ENCODE measurements at places on chromosomes 3 and 15. TPM values are rescaled to one million over a fixed set of nuclear protein-coding genes. Genes with fewer than 3 reads are reported as not detected.

- no peak for DNase-seq
These were observed 396.0 kb upstream of the C2CD4B start for GRCh38 chr15:62561059-62561519.

DNA sequence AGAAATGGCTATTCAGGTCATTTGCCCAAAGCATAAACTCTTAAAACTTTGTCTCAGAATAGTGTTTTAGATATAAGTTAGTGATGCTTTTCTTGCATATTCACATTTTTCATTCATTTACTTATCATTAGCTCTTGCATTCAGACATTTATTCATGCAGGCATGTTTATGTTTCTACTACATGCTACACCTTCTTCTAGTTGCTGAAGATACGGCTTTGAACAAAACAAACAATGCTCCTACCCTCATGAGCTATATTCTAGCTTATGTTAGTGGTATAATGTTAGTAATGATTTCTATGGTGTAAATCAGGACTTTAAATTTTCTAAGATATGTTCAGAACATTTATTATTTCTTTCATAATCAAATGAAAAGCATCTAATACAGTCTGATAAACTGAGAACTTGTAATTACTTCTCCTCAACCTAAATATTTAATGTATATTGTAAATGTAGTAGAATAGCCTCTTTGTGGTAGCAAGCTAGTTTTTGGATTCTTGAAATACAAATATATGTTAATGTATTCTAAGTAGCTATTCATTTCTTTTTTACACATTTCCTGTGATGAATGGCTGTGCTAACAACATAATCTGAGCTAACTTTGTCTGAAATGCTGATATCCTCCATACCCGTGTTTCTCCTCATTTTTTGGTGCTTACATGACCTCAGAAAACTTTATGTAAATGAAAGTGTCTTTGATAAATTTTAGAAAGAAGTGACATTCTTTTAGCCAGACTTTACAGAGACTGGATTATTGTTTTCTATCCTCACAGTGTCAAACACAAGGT is 15.5 kb upstream of the GOLGA8B start:
- DNase-seq, result no peak

- DNase-seq, result no peak
These were observed 56.2 kb downstream of the ATP2C1 start for GRCh38 chr3:130950124-130950523.

GRCh38 chr15:100918690-100919480 is at the start of gene LRRK1:
Gene LRRK1, plus strand, starts transcription at chr15:100919357. Its CDS starts 5,276 bp downstream, at chr15:100924633.
- peak; percentile 88 for DNase-seq

DNA sequence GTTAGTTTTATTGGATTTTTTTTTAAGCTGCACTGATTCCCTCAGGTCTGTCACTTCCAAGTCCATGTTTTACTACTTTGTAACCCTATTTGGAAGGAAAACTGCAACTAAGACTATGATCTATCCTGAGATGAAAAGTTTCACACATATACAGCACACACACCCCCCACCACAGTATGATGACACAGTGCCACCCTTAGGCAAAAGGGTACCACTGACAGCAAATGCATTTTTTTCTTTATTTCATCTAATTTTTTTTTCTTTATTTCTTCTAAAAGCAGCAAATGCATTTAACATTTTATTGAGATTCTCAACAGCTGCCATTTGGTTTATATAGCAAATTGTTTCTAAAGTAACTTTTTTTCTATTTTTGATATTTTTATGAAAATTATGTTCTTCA is 21.2 kb downstream of the NGRN start:
- no peak for DNase-seq

- no peak for DNase-seq
These were observed 28.8 kb downstream of the MKRN3 start for GRCh38 chr15:23594252-23594770.

GRCh38 chr3:177960014-177960413 is 576.2 kb upstream of the KCNMB2 start:
- no peak for DNase-seq

DNA sequence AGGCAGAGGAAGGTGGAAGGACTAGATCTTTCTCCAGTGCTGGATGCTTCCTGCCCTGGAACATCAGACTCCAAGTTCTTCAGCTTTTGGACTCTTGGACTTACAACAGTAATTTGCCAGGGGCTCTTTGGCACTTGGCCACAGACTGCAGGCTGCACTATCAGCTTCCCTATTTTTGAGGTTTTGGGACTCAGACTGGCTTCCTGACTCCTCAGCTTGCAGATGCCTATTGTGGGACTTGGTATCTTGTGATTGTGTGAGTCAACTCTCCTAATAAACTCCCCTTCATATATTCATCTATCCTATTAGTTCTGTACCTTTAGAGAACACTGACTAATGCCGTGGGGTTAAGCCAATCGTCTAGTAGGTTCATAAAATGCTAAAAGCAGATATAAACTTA is 8.8 kb upstream of the B3GNT5 start:
- DNase-seq, result peak; percentile 85

- no peak for DNase-seq
These were observed 3.2 kb upstream of the UACA start for GRCh38 chr15:70766597-70766996.

DNA sequence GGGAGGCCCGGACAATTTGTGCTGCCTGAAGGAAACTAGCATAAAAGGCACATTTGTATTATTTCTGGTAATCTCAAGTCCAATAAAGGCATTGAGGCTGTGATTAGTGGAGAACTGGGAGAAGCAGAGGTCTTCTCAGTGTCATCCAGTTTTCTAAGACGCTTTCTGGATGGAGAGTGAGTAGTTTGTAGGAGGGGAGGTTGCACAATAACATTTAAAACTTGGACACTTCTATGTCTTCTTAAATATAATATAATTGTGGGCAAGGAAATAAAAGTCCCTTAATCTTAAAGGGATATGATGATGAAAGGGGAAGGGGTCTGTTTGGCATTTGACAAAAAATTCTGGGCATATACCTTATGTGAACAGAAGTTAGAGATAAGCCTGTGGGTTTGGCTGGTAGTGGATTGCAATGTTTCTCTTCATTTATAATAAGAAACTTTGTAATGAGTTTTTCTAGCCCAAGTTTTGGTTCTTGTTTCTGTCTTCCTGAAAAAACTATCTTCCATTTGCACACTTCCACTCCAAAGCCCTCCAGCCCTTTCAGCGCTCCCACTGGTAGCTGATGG is 291.6 kb upstream of the TGFBR2 start:
- DNase-seq, result no peak

- no peak for DNase-seq
These were observed 333.0 kb downstream of the ZNF385D start for GRCh38 chr3:21417991-21418390.

- no peak for DNase-seq
These were observed 46.0 kb upstream of the GOLGA8A start for GRCh38 chr15:34483644-34484043.

DNA sequence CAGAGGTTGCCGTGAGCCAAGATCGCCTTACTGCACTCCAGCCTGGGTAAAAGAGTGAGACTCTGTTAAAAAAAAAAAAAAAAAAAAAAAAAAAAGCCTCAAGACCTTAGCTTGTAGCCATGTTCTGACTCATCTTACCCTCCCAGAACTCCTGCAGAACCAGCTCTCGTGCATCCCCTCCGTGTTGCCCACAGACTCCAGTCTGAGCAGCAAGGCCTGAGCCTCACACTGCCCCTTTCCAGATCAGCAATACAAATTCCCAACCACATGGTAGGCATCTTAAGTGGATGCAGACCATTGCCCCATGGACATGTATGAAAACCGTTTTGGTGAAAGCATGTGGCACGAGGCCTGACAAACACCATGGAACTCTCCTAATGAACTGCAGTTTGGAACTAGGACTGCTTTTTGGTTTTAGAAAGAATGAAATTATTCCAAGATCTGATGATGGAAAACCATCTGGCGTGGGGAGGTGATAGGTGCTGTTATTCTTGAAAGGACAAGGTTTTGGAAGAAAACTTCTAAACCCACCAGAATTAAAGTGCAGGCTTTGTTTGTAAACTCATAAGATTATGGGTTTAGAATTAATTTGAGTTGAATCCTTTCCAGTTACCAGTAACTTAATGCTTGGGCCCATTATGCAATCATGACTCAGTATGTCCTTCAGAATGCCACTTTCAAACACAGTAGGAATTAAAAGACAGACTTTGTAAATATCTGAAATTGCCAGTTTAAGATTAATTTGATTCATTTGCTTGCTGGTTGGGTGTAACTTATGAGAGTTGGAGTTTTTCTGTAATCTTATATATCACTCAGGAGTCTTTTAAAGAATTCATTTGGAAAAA is 163.7 kb upstream of the LRTM1 start:
- DNase-seq, result no peak

- no peak for DNase-seq
These were observed 71.1 kb downstream of the TBL1XR1 start for GRCh38 chr3:177126015-177126773.

DNA sequence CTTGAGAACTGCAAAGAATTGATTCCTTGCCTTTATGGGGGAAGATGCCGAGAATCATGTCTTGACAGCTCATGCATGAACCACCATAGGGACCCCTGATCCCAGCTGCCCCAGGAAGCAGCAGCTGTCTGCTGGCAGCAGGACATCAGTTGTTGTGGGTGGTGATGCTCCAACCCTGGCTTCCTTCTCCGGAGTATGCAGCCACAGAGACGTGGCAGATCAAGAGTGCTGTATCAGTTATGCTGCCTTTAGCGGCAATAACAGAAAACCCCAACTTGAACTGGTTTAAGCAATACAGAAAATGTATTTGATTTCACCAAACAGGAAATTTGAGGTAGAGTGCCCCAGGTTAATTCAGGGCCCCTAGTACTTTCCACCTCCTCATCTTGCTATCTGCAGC is 92.2 kb upstream of the TNFAIP8L3 start:
- DNase-seq, result no peak

- peak; percentile 61 for DNase-seq
These were observed 16.4 kb downstream of the APBA2 start for GRCh38 chr15:28901987-28902745.

DNA sequence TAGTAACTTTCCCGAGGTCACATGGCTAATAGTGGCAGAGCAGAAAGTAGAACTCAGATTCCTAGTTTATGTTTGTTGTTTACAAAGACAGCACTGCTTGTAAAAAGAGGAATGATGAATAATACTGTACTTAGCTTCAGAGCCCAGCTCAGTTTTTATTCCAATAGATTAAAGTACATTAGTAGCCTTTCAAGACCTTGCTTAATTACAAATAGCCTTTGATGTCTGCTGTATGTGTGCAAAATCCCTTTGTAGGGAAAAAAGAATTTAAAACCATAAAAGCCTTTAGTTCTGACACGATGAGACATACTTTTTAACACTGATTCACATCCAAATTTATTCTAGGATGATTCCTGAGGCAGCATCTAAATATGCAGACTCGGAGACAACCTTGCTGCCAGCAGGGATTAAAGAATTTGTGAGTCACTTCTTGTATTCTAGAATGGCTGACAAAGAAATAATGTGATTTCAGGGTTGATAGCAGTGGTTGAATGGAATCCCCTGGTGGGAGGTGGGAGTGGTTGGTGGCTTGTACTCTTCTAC is 324.2 kb upstream of the TGFBR2 start:
- no peak for DNase-seq

GRCh38 chr3:32551087-32551486 is 19.6 kb downstream of the DYNC1LI1 start:
- no peak for DNase-seq

DNA sequence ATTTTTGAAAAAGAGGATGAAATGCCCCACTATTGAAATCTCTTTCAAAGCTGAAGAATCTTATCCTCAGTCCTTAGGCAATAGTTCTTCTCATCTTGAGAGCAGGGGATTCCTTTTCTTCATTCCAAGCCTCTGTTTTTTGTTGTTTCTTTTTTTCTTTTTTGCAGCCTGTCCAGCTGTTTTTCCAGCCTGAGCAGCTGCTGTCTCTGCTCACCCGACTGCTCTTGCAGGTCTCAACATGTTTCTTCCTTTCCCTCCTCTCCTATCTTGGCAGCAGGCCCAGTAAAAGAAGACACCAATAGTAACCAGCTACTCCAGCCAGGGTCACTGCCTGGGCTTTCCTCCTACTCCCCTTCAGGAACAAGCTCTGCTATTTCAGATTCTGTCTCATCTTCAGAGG is 23.8 kb downstream of the MEX3B start:
- DNase-seq, result no peak

DNA sequence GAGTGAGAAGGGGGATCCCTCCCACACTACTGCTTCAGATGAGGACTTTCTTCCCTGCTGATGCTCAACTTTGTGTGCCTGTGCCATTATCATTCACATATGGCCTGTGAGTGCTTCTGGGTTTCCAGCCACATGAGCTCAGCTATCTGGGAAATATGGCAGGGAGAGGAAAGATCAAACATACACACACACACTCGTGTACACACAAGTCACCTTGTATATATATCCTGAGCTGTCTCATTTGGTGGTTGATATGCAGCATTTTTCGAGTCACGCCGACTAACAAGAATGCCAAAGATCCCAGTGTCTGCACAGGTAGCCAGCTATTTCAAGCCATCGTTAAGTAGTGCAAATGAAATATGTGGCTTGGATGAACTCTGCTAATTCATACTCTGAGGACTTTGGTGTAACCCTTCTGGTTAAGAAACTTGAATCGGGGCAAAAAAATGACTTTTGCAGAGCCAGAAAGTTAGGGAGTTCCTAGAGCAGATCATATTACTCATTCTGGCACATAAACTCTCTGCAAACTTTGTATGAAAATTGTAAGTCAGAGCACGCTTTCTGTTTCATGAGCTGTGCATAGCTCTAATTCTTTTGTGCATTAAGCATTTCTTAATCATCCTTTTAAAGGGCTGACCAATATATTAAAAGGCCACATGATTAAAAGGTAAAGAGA is 24.9 kb upstream of the WNT5A start:
- no peak for DNase-seq

DNA sequence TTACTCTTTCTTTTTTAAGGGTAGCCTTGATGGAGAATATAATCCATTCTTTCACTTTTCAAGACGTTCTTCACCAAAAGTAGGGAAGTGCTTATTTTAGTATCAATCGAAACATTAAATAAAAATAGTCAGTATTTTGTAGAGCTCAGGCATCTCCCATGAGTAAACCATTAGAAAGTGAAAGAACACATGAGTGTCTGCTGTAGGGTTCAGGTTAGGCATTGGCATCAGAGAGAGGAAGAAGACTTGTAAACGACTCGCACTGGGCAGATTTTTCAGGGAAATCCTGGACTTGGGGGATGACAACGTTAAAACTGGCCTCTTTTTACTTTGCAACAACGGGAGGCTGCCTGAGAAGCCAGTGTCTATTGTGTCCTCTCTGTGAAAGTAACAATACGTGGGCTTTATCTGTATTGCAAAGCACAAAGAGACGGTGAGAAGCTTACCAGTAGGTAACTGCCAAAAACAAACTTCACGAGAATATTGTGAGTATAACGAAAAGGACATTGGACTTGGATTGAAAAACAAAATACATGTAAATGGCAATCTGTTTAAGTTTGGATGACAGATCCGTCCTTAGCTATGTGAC is 451.7 kb downstream of the PYDC2 start:
- no peak for DNase-seq

- DNase-seq, result no peak
These were observed 254.2 kb downstream of the NSUN3 start for GRCh38 chr3:94317017-94317416.

ZNF860 gene
- 2.3 TPM for total RNA-seq

RLBP1 gene
- not detected for total RNA-seq

AADACL2 gene
- 0.10 TPM for total RNA-seq

SLITRK3 gene
- total RNA-seq, result 0.29 TPM

MLF1 gene
- 14.3 TPM for total RNA-seq

UTS2B gene
- 0.24 TPM for total RNA-seq

PLCH1 gene
- 0.05 TPM for total RNA-seq

HHATL gene
- total RNA-seq, result 1.0 TPM

ADGRG7 gene
- total RNA-seq, result not detected

PHLDB2 gene
- 125 TPM for total RNA-seq

PLSCR2 gene
- total RNA-seq, result not detected

PLCB2 gene
- total RNA-seq, result 20.8 TPM

AMT gene
- total RNA-seq, result 6.1 TPM

ACP3 gene
- total RNA-seq, result 3.3 TPM

GOLGA6L1 gene
- total RNA-seq, result not detected

ASB14 gene
- total RNA-seq, result not detected

OR5K3 gene
- not detected for total RNA-seq

Measured in posterior vena cava (tissue), 2 donors.